ENCODE measurements at places on chromosomes 1 and 21.

GRCh38 chr1:188672153-188672552 is 1805.5 kb downstream of the BRINP3 start:
- H3K4me3 ChIP-seq: no peak overlapping the region
- no peak overlapping the region for H3K27ac ChIP-seq
- DNase-seq: no peak

DNA sequence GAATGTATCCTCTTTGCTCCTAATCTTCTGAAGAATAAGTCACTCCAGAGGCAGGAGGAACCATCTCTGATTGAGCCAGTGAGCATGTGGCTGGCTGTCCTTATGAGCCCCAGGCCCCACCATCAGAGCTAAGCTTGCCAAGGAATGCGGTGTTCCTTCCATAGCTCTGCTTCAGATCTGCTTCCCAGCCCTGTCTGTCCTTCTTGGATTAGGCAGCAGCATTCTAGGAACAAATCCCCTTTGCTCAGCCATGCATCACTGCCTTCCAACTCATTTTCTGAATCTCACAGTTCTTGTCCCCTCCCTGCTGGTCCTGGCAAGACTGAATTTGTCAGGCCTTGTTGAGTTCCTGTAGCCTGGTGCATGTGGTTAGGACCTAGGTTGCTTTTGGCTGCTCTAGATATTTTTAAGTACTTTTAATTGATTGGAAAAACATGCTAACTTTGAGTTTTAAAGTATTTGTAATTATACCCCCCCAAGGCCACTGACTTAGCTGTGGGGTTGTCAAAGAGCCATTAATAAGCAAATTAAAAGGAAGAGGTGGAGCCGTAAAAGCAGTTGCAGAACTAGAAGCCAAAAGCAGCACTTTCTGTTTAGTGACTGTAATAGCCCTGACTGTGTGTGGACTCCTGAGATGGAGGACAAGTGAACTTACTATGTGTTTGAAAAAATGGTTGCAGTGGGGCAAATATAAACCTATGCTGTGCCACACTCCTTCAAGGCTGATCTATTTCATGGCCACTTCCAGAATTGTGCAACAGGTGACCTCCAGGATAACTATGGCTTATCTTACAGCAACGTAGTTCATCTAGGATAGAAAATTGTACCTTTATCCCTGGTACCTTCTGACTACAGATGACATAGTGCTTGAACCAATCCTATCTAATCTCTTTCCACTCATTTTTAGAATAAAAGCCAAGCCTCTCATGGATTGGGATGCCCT is 61.3 kb upstream of the BACH1 start:
- H3K27me3 ChIP-seq: no peaks in the 10 kb centered on the region
- peak overlapping the region; percentile 22 for H3K4me3 ChIP-seq
- DNase-seq: no peak
- peak overlapping the region; percentile 96 for H3K27ac ChIP-seq

DNA sequence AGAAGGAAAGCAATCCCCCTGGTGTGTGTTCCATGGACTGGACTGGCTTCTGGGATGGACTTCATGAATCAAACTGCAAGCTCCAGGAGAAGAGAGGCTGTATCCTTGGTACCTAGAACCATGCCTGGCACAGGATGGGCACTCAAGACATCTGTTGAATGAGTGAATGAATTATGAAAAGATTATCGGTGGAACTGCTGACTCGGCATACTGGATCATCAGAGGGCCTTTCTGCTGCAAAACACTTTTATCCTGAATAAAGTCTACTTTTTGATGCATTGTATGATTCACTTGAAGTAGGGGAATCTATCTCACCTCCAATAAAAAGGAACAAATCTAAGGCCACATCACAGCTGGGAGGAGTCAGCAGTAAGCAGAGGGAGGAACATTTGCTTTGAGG is 42.9 kb downstream of the DDX20 start:
- H3K27me3 ChIP-seq: no peaks in the 10 kb centered on the region
- no peak overlapping the region for H3K27ac ChIP-seq
- H3K36me3 ChIP-seq: peaks cover 2% of the 10 kb centered on the region
- no peak overlapping the region for H3K4me3 ChIP-seq

GRCh38 chr1:151774256-151774922 is 11.1 kb upstream of the MRPL9 start:
- no peak for DNase-seq
- H3K4me3 ChIP-seq: no peak overlapping the region
- H3K27ac ChIP-seq: no peak overlapping the region
- peaks cover 32% of the 10 kb centered on the region for H3K36me3 ChIP-seq
- H3K27me3 ChIP-seq: no peaks in the 10 kb centered on the region

DNA sequence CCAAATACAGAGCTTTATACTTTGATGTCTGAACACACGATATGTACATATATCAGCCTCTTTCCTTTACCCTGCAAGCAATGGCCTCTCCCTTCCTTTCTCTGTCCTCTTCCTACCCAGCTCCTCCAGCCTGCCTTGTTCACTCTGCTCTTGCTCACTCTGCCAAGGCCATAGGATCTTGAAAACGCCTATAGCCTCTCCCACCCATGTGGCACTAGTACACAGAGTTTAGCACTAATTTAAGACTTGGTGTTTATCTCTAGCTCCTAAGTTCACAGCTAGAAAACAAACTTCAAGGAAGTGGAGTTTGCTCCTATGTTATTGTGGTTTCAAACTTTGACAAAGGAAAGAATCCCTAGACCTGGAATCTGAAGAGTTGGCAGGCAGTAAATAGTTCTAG is 225.0 kb upstream of the RUNX1 start:
- H3K36me3 ChIP-seq: no peaks in the 10 kb centered on the region
- no peak overlapping the region for H3K27ac ChIP-seq
- no peak for DNase-seq
- H3K4me3 ChIP-seq: no peak overlapping the region
- H3K27me3 ChIP-seq: peaks cover 3% of the 10 kb centered on the region

DNA sequence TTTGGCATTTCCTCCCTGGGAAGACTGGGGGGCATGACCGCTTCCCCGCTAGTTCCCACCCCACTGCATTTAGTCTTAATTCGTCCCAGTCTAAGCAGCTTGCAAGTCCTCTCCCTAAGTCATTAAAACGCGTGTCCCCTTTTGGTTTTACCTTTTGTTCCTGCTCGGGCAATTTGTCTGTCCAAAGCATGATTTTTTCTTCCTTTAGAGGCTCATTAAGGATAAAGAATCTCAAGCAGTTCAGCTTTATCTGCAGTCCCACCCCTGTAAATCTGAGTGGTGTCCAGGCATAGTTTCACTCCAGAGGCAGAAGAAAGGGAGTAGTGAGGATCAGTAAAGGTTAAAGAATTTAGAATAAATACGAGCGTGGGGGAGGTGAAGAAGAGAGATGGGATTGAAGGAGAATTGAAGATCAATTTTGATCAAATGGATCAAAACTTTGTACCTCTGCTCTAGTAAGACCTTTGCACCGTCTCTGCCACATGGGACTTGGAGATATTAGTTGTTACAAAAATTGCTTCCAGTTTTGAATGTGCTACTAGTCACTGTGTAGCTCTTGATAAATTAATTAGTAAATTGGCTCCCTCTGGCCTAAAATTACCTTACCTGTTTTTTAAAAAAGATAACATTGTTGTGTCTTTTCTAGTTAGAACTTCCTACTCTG is 989 bp upstream of the ETV3 start:
- H3K27ac ChIP-seq: peak overlapping the region; percentile 91
- peaks cover 26% of the 10 kb centered on the region for H3K4me1 ChIP-seq
- H3K4me3 ChIP-seq: peak overlapping the region; percentile 92
- peaks cover 7% of the 10 kb centered on the region for H3K36me3 ChIP-seq
- H3K27me3 ChIP-seq: no peaks in the 10 kb centered on the region
- DNase-seq: no peak

DNA sequence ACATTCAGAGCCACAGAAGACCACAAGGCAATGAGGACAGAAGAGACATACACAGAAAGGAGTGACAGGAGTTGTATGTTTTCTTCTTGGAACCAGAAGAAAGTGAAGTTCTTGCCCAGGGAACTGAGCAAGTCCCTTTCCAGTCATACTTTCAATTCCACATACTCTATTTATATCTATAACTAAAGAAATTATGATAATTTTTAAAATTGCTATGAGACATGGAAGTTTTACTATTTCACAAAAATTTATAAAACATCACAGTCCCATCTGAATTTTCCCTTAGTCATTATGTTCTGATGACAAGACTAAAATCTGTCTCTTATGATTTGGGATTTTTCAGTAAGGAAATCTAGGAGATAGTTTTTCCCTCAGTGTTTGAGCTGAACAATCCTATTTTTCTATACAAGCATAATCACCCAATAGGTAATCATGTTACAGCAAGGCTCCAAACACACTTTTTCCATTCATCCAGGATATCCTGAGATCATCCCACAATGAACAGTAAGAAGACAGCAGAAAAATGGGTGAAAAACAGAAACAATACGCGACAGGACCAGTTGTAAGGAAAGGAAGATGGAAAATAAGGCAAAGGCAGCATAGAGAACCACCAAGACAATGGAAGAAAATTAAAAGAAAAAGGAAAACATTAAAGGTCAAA is 154.6 kb downstream of the VAV3 start:
- DNase-seq: no peak
- H3K4me3 ChIP-seq: peak overlapping the region; percentile 16
- H3K36me3 ChIP-seq: peaks cover 10% of the 10 kb centered on the region
- peaks cover 44% of the 10 kb centered on the region for H3K4me1 ChIP-seq
- no peaks in the 10 kb centered on the region for H3K27me3 ChIP-seq
- H3K27ac ChIP-seq: peak overlapping the region; percentile 2

- H3K27me3 ChIP-seq: peaks cover 4% of the 10 kb centered on the region
- DNase-seq: no peak
- no peaks in the 10 kb centered on the region for H3K36me3 ChIP-seq
These were observed 60.8 kb upstream of the CLDN14 start for GRCh38 chr21:36540700-36541099.

DNA sequence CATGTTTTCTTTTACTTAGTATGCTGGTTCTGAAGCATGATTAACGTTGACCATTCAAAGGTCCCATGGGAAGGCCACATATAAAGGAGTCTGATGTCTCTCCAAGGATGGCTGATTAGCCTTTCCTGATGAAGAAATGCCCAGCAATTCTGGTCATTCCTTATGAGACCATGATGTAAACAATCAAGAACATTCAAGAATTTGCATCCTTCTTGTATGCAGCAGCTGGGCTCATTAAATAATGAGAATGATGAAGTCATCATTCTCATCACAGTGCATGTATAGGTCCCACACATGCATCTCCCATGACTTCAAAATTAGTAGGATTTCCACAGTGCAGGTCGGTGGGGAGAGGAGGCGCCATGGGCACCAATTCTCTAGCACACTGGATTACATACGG is 85.4 kb downstream of the APP start:
- peaks cover 6% of the 10 kb centered on the region for H3K4me1 ChIP-seq
- no peak overlapping the region for H3K4me3 ChIP-seq
- no peaks in the 10 kb centered on the region for H3K27me3 ChIP-seq
- no peak overlapping the region for H3K27ac ChIP-seq
- DNase-seq: no peak
